H9 (cell line): ENCODE measurements at places on chromosomes 5 and 9.

- DNase-seq, result peak; percentile 79
Observed at GRCh38 chr9:114291064-114291474, 31.8 kb upstream of the ORM1 start.

- DNase-seq, result peak; percentile 46
Observed at GRCh38 chr5:151406322-151406947, 41.0 kb upstream of the SLC36A1 start.

- DNase-seq, result no peak
Observed at GRCh38 chr5:83494666-83495065, 23.1 kb downstream of the VCAN start.

DNA sequence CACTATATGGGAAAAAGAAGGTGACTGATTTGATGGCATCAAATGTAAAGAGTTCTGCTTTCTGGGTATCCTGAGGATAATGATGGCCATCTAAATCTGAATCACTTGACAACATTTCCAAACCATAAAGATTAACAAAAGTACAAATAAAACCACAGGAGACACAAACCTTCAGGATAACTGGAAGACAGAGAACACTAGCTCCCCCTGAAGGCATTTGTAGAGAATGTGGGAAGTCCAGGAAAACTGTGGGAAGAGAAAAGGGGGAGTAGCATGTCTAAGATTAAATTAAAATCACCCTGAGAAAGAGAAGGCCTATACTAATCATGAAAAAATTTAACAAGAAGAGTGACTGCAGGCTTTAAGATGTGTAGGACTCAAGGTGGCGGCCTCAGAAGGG is 116.2 kb downstream of the PRELID2 start:
- no peak for DNase-seq

GRCh38 chr5:146337264-146337904 is 1.3 kb upstream of the POU4F3 start:
- peak; percentile 35 for DNase-seq

- no peak for DNase-seq
Observed at GRCh38 chr5:149149942-149150341, 8.6 kb downstream of the ABLIM3 start.

- no peak for DNase-seq
Observed at GRCh38 chr5:36396640-36397039, 94.9 kb upstream of the RANBP3L start.

GRCh38 chr9:78892769-78893168 is 595.8 kb downstream of the PSAT1 start:
- DNase-seq, result no peak

DNA sequence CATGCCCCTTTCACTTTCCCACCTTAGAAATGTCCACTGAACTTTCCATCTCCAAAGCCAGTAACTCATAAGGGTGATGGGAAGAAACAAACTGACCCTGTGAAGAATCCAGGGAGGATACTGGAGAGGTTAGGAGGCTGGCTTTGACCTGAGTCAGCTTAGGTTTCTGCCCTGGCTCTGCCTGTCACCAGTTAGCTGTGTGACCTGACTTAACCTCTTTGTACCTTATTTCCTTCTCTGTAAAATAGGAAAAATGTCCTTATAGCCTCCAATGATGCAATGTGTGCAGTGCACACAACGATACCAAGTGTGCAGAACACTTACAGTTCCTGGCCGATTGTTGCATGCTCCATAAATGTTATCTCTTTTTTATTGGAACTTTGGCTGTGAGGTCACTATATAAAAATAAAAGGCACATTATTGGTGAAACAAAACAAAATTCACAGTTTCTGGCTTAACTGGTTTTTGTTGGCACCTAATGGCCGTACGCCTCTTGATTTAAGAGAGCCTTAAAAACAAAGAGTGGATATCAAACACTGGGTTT is 37.8 kb downstream of the GABRP start:
- no peak for DNase-seq

- no peak for DNase-seq
Observed at GRCh38 chr5:168401226-168401625, 85.0 kb upstream of the RARS1 start.

GRCh38 chr9:80359941-80360881 is 788.4 kb downstream of the TLE4 start:
- DNase-seq, result no peak
